Memory B cell (primary cell): ENCODE measurements at places on chromosomes 12 and 14.

DNA sequence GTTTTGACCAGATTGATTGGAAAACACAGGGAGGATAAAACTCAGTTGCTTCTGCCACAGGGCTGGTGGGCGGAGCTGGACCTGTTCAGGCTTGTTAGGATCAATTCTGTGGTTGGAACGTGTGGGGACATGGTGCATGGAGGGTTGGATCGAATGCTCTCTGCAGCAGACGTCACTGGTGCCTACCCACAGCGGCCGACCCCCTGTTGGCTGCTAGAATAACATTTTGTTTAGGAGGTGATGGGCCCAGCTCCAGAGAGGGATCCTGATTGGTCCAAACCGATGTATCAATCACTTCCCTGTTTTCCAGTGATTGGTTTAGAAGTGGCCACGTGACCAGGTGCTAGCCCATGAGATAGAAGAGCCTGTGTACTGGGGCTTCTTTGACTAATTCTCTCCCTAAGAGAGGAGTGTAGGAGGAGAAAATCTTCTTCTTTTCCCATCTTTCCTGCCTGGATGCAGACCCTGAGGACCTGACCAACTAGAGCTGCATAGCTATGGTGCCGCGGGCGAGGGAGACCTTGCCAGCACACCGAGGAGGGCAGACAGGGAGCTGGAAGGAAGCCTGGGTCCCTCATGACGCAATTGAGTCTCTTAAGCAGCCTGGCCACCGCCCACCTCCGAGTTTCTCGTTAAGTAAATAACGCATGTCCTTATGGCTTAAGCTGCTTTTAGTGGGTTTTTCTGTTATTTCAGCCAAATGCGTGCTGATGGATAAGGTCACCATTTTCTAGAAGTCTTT is 163.5 kb downstream of the AACS start:
- DNase-seq = no peak

DNA sequence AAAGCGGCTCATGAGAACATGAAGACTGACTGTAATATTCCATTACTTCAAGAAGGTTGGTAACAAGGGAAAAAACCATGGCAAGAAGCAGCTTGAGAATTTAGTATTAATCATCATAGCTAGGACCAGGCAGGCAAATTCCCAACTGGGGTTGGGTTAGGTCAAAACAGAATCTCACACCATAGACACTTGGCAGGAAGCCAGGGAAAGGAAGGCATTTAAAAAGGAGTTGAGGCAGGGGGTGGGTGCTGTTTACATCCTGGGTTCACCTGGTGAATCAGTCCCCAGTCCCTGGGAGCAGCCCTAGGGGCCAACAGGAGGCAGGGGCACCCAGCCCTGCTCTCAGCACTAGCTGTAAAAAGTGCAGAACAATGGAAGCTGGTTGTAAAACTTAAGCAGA is 108.6 kb downstream of the EGLN3 start:
- DNase-seq = no peak

- DNase-seq = no peak
These were observed 11.5 kb upstream of the PRKAG1 start for GRCh38 chr12:49030119-49030518.

GRCh38 chr14:100665511-100666032 is 61.1 kb upstream of the DLK1 start:
- no peak for DNase-seq

- no peak for DNase-seq
These were observed 57.1 kb upstream of the KRAS start for GRCh38 chr12:25307818-25308217.

DNA sequence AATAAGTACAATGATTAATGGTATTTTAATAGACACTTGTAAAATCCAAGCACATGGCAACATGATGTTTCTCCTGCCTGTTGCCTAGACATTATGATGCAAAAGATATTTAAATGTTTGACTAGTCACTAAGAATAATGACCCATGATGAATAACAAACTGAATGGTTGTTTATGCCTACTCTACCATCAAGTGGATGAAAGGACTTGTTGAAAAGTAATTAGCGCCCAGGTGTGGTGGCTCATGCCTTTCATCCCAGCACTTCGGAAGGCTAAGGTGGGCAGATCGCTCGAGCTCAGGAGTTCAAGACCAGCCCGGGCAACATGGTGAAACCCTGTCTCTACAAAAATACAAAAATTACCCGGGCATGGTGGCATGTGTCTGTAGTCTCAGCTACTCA is 30.7 kb downstream of the KIF21A start:
- DNase-seq = no peak

- DNase-seq = peak; percentile 67
These were observed at the start of gene TMX1 for GRCh38 chr14:51239813-51240803. Gene TMX1 (plus strand): TSS chr14:51240247. CDS start chr14:51240293, 46 bp downstream.

DNA sequence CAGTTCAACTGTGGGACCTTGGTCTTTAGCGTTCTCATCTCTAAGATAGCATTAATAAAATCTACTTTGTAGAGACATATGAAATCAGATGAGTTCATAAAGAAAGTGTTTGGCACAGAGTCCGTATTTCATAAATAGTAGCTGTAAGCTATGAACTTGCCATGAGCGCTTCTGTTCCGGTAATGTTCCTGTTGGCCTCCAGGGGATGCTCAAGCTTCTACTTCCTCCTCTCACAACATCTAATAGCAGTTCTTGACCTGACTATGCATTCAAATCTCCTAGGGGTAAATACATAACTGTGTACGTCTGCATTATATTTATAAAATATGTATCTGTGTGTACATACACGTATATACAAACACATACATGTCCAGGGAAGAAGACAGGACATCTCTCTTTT is 288.2 kb upstream of the TMPO start:
- DNase-seq = no peak

- no peak for DNase-seq
These were observed 16.6 kb upstream of the SLC38A2 start for GRCh38 chr12:46389031-46389616.
